ENCODE measurements at places on chromosomes 13 and 19.

DNA sequence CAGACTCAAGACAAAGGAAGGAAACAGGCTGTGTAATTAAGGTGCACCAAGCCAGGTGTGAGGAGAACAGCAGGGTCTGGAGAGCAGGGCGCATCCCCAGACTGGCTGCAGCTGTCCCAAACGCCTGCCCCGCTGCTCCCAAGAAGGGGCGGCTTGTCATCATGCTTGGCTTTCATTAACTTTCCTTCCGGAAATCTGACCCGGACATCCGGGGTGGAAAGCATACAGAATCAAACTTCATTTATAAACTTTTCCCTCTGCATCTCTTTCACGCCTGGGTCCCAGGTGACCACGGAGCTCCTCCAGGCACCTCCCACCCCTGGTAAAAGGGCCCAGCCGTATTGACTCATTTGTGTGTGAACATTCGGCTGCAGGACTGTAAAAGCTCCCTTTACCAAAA, 31.7 kb downstream of the TSHZ3 start:
- no peak for DNase-seq

DNA sequence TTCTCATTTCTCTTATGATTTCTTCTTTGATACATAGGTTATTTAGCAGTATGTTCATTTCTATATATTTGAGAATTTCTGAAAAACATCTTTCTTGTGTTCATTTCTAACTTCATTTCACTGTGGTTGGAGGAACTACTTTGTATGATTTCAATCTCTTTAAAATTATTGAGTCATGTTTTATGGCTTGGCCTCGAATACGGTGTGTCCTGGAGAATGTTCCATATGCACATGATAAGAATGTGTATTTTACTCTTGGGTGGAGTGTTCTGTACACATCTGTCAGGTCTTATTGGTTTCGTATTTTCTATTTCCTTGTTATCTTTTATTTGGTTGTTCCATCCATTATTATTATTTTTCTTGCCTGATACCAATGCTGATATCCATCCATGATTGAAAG, 22.9 kb downstream of the DNM2 start:
- DNase-seq, result no peak

DNA sequence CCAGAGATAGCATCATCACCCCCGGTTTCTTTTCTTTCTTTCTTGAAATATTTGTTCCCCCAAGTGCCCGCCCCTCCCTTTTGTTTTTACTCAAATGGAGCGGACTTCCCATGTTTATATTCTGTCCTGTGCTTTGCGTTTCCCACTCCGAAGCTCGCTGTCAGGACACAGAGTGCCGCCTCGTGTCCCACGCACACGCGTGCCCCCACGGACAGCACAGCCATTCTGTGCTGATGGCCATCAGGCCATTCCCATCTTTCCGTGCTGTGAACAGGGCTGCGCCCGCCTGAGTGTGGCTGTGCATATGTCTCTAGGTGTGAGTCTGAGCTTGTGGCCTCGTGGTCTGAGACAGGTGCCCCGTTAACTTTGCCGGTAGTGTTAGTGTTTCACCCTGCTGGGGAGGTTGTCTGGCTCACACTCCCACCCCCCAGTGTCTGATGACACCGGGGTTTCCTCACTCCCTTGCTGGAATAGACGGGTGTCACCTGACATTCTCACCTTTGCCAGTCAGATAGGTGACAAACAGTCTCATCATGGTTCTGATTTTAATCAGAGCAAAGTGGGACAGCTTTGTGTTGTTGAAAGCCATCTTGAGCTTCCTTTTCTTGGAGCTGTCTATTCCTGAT, 6.9 kb downstream of the PAK4 start:
- no peak for DNase-seq

- no peak for DNase-seq
Measured at GRCh38 chr13:29733147-29733611, 117.2 kb downstream of the UBL3 start.

- DNase-seq, result no peak
Measured at GRCh38 chr13:73551736-73552135, 492.9 kb downstream of the KLF5 start.

DNA sequence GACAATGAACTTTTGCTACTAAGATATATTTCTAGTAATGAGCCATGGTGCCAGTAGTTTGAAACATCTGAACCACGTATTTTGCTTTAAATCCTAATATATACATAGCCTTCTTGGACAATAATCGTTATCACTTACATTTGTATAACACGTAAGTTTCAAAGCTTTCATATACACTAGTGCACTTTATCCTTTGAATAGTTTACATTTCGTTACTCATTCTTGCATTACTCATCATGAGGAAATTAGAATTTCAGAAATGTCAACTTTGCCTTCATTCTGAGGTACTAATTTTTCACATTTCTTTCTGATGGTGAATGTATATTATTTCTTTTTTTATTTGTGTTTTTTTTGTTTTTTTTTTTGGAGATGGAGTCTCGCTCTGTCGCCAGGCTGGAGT, 5.8 kb downstream of the KBTBD7 start:
- DNase-seq, result no peak

DNA sequence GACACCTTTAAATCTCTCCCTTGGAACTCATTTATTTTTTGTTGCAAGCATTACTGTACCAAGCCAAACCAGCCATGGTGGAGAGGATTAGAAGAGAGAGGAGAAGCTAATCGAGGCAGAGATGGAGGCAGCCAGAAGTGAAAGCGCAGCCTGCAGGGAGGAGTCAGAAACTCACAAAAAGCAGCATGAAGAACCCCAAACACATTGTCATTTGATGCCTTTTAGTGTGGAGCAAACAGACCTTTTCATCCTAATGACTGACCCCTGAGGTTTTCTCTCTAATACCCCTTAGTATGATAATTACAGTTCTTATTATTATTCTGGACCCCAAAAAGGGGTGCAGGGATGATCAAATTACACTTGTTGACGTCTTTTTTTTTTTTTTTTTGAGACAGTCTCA, 62.5 kb downstream of the TNFRSF19 start:
- no peak for DNase-seq

- no peak for DNase-seq
Measured at GRCh38 chr19:18257503-18258470, 16.5 kb downstream of the IQCN start.

DNA sequence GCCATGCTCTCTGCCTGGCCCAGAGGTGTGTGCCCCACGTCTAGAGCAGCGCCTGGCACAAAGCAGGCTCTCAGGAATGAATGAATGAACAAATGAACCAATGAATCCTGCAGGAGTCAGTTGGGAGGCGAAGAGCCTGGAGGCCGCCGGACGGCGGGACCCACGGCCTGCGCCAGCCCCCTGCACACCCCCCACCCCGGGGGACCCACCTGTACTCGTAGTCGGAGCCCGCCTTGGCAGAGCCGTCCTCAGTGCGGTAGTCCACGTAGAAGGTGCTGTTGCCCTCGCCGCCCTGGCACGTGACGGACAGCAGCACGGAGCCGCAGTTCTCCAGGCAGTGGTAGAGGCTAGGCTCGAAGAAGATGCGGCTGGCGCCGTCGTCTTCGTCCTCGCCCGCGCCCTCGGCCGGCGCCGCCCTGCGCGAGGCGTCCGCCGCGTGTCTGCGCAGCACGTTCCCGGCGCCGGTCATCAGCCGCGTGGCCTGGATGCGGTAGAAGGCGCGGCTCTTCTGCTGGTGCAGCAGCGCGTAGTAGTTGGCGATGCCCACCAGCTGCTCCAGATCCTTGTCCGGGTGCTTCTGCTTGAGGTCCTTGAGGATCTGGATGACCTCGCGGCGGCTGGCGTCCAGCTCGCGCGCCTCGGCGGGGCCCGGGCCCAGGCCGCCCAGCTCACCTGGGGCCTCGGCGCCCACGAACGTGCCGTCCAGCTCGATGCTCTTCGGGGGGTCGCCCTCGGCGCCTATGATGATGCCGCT, 14.8 kb downstream of the SLC8A2 start:
- no peak for DNase-seq

DNA sequence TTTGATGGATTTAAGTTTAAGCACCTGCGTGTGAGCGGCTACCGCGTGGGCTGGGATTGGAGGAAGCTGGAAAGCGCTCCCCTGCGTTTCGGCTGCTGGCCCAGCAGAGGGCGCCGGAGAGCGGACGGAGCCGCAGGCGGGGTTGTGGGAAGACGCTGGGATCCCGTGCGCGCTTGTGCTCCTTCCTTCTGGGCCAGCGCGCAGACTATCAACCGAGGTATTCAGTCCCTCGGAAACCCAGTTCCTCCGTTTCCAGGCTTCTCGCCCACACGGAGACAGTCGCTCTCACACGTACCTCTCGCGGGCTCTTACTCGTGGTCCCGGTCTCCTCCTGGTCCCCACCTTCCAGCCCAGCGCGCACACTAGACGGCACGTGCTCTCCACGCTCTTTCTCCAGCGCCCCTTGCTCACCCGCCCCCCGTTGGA, 28.8 kb downstream of the EPN1 start:
- DNase-seq, result peak; percentile 34

DNA sequence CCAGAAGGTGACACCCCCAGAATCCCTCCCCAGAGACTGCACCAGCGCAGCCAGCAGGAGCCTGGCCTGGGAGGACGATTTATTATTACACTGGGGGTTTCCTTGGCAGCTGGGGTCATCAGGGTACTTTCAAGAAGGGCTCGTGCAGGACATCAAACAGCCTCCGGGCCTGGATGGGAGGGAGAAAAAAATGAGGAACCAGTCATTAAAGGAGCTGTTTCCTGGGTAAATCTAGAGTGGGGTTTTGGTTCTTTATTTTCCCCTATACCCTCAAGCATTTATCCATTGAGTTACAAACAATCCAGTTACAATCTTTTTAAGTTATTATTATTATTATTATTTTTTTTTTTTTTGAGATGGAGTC, 3.1 kb downstream of the POLR1G start:
- DNase-seq, result no peak

DNA sequence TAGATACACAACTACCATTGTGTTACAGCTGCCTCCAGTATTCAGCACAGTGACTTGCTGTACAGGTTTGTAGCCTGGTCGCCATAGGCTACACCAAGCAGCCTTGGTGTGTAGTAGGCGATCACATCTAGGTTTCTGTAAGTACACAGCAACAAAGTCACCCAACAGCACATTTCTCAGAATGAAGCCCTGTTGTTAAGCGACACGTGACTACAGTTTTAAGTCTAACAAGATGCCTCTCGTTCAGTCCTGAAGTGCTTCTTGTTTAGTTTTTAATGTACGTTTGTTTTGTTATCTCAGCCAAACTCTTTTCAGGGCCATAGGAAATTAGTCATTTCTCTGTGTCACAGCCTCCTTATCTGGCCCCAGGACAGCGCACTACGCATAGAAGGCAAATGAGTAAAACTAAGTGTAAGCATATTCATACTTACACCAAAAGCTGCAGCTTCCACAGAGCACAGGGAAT, 50.0 kb upstream of the GPR183 start:
- peak; percentile 64 for DNase-seq

DNA sequence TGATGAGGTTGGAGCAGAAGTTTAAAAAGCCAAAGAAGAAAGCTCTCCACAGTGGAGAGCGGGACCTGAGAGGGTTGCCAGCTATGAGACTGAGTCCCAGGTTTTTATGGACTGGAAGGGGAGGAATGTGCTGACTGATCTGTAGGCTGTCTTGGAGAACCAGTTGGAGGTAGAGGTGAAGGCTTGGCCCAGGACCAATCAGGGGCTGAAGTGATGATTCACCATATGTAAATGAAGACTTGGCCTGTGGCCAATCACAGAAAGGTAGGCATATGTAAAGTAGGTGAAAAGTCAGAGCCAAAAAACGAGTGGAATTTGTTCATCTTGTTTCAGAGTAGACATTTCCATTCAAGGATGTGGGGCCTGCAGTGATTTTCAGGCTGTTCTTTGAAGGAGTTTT, 17.5 kb upstream of the KBTBD6 start:
- DNase-seq, result no peak

DNA sequence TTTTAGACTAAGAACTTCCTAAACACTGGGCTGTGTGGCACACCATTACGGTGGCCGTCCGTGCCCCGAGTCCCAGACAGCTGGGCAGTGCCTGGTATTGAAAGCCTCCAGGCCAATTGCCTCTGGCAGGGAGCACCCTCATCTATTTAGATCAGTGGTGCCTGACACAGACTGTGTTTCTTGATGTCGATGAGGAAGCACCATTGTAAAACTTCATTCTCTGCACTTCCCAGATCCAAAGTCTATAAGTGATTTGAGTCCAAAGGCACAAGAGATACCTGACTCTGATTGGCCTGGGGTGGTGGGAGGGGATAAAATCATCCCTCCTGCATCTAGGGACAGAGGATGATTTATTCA, 8.5 kb upstream of the STK24 start:
- DNase-seq, result no peak

- DNase-seq, result peak; percentile 70
Measured at GRCh38 chr19:13794398-13794756, 866 bp upstream of the ZSWIM4 start.
